Brain microvascular endothelial cell (primary cell): ENCODE measurements at places on chromosomes 2 and 18.

DNA sequence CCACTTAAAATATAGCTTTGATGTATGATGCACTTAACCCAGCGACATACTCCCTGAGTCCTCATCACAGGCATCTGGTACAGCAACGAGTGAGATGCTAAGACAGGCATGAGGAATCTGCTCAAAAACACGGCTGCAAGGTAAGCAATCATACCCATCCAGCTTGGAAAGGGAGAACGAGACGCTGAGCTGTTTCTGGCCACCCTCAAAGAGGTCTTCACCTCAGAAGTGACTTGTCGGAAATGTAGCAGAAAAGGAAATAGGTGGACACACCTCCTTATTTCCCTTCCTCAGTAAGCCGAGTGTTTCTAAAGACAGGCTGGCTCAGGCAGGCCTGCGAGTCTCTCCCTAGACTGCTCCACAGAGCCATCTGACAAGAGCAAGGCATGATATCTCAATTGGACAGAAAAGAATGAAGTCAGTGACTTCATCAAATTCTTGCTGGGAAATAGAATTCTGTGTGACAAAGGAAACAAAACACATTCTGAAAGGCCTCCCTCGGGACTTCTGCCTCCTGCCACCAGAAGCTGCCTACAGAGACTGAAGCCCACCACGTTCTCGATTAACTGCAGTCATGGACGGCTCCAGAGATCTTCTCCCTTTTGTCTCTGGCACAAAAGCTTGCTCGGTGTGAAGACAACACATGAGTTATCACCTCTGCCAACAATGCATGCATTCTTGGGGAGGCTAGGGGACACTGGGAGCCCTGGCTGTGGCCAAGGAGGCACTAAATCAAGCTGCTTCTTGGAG lies 84.3 kb downstream of the UXS1 start:
- DNase-seq = no peak

DNA sequence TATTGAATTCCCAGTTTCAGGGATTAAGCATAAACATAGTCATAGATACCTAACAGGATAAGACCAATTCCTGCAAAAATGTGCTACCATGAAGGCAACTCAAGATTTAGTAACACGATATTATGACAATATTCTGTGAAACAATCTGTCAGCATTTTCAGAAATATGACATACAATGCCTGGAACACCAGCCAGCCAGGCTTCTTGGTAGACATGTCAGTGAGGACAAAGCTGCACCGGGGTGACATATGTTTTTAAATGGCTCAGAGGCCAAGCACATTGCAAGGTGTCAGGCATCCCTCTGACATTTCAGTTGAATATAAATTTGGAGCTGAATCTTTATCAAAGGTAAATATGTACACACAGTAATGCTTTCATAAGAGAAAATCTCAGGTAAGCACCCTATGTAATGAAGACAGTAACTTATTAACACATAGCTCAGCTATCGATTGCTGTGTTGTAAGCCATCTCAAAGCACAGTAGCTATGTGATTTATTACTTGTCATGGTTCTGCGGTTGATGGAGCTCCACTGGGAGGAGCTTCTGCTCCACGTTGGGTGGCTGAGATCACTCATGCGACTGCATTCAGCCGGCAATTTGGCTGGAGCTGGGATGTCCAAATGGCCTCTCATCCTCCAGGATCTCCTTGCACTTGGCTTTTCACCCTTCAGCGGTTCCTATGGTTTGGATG lies 31.9 kb upstream of the EML6 start:
- no peak for DNase-seq

DNA sequence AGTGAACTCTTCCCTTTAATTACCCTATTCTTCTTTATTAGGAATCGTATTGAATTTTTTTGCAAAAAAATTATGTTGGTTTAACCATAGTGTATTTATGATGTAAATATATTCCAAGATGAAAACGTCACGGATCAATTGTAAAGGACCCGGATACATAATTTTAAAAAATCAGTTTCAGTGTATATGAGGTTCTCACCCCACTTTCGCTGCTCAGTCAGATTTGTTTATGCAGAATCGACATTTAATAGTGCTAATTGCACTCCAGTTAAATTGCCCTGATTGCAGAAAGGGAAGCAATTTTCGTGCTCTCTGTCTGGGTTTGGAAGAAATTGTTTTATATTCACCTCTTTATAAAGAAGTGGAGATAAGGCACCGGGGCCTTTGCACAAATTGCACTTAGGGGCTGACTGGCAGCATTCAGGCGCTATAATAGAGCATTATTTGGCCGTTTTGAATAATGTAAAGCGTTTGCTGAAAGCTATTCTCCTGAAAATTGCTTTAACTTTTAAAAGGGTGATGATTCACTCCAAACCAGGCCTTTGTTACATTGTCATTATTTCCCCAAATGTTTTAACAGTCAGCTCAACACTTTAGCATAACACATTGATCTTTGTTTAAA lies 3.0 kb upstream of the SP9 start:
- no peak for DNase-seq

GRCh38 chr18:48481092-48481491 lies 57.7 kb upstream of the CTIF start:
- no peak for DNase-seq

- no peak for DNase-seq
Measured at GRCh38 chr2:7609974-7610373, 692.8 kb downstream of the RNF144A start.

- no peak for DNase-seq
Measured at GRCh38 chr2:203948733-203949132, 12.2 kb downstream of the ICOS start.

GRCh38 chr2:190277234-190278112 lies 42.2 kb downstream of the HIBCH start:
- peak; percentile 44 for DNase-seq

DNA sequence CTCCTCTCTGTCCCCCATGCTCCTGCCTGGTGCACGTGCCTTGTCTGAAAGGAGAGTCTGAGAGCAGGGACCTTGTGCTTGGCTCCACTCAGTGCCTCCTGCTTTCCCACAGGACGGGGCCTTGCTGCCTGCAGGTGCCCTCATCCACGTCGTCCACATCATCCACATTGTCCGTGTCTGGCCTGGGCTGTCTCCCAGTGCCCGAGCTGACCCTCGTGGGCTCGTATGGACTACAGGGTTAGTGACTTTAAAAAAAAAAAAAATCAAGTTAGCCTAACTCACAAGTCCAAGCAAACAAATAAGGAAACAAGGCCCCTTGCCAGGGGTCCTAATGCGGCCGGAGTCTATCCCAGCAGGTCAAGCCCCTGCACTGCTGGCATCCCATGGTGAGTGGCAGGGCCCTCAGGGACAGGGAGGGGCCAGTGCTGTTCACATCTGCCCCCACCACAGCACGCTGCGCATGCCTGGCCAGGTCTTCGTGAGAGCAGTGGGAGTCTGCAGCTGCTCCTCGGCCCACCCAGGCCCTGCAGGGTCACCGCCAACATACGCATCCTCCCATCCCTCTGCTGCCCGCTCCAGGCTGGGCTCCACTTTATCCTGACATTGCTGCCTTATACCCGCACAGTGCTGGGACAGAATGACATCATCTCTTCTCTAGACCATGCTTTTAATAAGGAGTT lies 232.6 kb downstream of the NDUFA10 start:
- no peak for DNase-seq

GRCh38 chr18:31057917-31058316 lies 15.4 kb upstream of the DSC3 start:
- no peak for DNase-seq

DNA sequence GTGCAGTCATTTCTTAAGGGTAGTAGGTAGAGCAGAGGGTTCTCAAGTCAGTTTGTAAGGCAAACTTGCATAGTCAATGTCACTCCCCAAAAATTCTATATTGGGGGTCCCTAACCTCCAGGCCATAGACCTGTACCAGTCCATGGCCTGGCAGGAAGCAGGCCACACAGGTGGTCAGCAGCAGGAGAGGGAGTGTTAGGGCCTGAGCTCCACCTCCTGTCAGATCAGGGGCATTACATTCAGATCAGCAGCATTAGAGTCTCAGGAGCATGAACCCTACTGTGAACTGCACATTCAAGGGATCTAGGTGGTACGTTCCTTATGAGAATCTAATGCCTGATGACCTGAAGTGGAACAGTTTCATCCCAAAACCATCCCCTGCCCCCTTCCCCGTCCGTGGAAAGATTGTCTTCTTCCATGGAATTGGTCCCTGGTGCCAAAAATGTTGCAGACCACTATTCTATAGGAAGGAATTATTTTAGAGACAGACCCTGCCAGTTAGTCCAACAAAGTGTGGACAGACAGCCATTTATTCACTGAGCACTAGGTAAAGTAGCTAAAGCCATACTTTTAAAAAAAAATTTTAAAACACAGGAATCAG lies 6.7 kb downstream of the COA5 start:
- peak; percentile 20 for DNase-seq

GRCh38 chr2:217114117-217114516 lies 254.3 kb upstream of the TNP1 start:
- no peak for DNase-seq

DNA sequence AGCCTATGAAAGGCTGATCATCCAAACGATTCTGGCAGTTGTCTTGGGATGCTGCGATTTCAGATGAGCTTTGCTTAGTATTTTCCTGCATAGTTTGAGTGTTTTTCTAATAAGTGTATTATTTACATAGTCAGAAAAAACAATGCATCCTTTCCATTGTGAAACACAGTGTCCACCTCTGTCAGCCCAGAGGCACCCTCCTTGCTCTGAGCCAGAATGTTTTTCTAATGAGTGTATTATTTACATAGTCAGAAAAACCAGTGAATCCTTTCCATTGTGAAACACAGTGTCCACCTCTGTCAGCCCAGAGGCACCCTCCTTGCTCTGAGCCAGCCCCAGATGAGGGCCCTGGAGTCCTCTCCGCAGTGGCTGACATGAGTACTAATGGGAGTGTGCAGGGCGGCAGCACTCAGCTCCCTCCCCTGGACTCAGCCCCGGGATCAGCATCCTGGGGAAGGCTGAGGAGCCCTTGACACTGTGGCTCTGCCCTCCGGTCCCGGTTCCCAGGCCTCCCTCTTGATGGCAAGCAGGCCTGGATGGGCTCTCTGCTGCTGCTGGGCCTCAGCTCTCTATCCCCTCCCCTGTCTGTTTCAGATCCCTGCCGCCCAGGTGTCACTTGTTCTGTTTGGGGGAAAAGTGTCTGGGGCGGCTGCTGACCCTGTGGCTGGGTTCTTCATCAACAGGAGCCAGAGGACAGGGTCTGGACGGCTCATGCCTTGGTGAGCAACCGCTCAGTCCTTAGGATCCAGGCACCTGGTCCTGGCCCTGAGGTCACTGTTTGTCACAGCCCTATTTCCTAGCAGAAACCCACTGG lies 5.9 kb downstream of the MFSD2B start:
- DNase-seq = peak; percentile 83

- no peak for DNase-seq
Measured at GRCh38 chr2:2686222-2686621, 355.1 kb upstream of the MYT1L start.

- no peak for DNase-seq
Measured at GRCh38 chr18:38318416-38318815, 752.8 kb upstream of the CELF4 start.

GRCh38 chr2:110997331-110998045 lies 123.2 kb upstream of the BCL2L11 start:
- DNase-seq = no peak

DNA sequence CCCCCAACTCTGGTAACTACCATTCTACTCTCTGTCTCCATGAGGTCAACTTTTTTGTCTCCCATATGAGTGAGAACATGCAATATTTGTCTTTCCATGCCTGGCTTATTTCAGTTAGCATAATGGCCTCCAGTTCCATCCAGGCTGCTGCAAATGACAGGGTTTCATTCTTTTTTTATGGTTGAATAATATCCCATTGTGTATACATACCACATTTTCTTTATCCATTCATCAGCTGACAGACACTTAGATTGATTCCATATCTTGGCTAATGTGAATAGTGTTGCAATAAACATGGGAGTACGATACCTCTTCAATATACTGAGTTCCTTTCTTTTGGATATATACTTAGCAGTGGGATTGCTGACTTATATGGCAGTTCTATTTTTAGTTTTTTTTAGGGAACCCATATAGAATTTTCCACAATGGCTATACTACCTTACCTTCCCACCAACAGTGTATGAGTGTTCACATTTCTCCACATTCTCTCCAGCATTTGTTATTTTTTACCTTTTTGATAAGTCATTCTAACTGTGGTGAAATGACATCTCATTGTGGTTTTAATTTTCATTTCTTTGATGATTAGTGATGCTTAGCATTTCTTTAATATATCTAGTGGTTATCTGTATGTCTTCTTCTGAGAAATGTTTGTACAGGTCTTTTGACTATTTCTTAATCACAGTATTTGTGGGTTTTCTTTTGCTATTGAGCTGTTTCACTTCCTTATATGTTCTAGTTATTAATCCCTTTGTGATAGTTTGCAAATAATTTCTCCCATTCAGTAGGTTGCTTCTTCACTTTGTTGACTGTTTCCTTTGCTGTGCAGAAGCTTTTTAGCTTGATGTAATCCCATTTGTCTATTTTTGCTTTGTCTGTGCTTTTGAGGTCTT lies 112.2 kb downstream of the SRBD1 start:
- DNase-seq = no peak

DNA sequence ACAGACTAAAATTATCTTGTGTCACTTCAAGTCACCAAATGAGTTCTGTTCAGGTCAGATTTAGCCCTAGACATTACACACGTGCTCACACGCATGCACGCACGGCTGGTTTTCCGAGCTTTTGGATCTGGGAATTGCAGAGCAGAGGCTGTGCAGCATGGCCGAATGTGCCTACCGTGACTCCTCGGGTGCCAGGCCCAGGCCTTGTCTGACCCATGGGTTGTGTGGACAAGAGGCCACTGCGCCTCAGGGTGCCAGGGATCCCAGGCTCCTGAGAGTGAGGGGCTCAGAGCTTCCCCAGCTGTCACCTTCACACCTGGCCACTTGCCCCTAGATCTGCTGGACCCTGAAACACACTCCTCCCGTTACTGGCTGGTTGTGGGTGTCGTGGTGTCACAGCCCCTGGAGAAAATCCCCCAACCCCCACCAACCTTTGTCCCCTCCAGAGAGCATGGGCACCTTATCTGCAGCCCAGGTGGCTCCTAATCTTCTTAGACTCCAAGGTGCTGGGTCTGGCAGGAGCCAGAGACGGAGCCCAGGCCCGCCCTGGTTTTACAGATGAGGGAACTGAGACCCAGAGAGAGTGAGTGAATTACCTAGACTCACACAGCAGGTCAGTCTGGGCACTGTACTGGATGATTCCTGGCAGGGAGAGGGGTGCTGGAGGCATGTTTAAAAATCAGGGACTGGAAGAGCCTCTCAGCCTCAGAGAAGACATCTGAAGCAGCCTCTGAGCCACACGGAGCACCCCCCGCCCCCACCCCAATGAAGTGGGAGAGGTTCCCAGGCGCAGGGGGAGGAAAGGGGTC lies 56.8 kb downstream of the ATOH8 start:
- DNase-seq = no peak

- DNase-seq = no peak
Measured at GRCh38 chr2:60294901-60295635, 258.4 kb downstream of the BCL11A start.

DNA sequence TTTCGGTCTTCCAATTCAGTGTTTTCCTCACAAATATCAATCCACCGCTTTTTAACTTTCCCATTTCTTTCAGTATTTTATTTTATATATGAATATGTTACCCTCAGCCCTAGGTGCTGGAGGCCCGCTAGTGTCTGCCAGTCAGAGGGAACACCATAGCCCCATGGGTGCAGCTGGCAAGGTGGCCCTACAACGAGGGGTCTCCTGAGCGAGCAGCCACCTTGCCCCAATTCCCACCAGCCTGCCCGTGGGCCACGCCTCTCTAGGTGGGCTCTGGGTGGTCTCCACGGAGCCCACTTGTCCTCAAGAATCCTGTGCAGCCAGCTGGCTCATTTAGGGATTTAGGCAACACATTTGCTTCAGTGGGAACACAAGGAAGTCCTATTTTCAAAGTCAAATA lies 72.5 kb upstream of the RGPD5 start:
- no peak for DNase-seq

GRCh38 chr18:79904357-79905147 lies 46.9 kb downstream of the SLC66A2 start:
- no peak for DNase-seq
